ENCODE measurements at places on chromosomes 16 and 17. TPM values are rescaled to one million over a fixed set of nuclear protein-coding genes. Genes with fewer than 3 reads are reported as not detected.

DNA sequence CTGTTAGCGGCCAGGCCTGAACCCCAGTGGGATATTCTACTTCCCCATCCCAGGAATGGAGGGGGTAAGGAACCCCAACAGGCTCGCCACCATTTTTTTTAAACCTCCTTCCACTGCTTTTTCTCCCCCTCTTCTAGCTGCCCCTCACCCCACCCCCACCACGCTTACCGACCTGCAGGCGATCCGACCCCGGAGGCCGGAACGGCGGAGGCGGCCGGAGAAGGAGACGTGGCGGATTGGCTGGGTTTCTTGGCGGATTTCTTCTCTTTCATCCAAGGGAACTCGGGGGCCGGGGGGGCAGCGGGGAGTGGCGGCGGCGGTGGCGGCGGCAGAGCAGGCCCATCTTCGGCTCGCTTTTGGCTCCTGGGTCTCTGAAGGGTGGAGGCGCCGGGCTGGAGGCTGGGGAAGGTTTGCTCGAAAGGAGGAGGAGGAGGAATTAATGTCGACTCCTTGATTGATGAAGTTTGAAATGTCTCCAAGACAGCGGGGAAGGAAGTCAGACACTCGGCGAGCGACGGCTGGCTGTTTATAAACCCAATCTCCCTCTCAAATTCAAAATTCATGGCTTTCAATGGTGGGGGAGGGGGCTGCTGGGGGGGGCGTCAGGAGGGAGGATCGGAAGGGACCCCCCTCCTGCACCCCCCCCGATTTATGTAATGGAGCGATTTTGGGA is 424 bp downstream of the HOXB2 start:
- peak overlapping the region; percentile 99 for H3K27ac ChIP-seq
- peaks cover 72% of the 10 kb centered on the region for H3K4me1 ChIP-seq
- peak overlapping the region; percentile 91 for H3K4me3 ChIP-seq
- H3K27me3 ChIP-seq: no peaks in the 10 kb centered on the region
- H3K36me3 ChIP-seq: peaks cover 16% of the 10 kb centered on the region
- DNase-seq: peak; percentile 79

GRCh38 chr17:79555543-79555942 is 55.3 kb downstream of the RBFOX3 start:
- no peaks in the 10 kb centered on the region for H3K4me1 ChIP-seq
- H3K27ac ChIP-seq: no peak overlapping the region
- no peaks in the 10 kb centered on the region for H3K36me3 ChIP-seq
- peaks cover 25% of the 10 kb centered on the region for H3K27me3 ChIP-seq
- DNase-seq: no peak

The KIF2B gene
- total RNA-seq: not detected

GRCh38 chr17:14302431-14303099 is 1.7 kb downstream of the HS3ST3B1 start:
- peaks cover 78% of the 10 kb centered on the region for H3K27me3 ChIP-seq
- H3K27ac ChIP-seq: no peak overlapping the region
- DNase-seq: peak; percentile 70
- no peaks in the 10 kb centered on the region for H3K36me3 ChIP-seq
- H3K4me1 ChIP-seq: peaks cover 51% of the 10 kb centered on the region
